ENCODE measurements at places on chromosomes 13 and 19.

DNA sequence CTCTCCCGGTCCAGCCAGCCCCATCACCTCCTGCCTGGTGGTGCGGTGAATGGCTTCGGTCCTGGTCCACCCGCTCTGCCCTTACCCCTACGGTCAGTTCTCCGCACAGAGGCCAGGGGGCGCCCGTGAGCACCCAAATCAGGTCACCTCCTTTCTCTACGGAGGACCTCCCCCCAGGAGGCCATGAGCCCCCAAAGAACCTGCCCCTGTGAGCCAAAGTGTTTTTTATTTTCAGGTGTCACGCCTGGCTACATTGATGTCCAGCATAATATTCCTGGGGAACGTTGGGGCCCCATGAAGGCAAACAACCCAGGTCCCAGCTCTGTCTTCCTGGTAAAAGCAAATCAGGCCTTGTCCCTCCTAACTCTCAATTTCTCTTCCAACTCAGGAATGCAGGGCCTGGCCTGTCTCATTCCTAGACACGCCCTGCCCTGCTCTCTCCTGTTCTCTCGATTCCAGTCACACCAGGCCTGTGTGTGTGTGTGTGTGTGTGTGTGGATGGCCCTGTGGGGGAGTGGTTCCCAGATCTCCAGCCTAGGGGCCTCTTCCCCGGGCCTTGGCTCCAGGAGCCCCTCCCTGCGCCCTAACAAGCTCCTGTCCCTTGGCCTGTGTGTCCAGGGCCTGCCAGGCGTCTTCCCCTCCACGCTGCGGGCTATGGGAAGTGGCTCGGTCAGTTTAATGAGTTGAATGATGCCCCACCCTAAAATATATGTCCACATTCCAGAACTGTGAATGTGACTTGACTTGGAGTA, 9.7 kb upstream of the GIPC1 start:
- no peak for DNase-seq

- DNase-seq = no peak
Measured at GRCh38 chr13:53885997-53886396, 857.4 kb downstream of the OLFM4 start.

DNA sequence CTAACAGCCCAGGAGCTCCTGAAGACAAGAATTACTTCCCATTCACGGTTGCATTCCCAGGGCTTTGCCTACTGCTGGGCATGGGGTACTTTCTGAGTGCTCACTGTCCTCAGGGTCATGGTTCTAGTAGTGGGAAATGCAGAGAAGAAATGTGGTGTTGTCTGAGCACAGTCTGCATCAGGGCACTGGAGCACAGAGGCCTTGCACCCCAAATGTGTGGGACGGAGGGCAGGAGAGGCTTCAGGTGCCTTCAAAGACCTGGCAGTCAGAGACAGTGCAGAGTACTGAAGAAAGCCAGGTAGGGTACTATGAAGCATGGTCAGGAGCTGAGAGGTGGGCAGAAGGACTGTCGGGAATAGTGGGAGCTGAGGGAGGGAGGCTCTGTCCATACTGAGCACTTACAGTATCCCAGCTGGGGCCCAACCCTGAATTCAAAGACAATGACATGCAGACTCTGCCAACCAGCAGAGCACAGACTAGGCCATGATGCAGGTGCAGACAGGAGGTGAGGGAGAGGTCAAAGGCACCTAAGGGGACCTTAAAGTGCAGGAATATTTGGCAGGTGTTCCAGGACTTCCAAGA, 144.4 kb downstream of the USP12 start:
- DNase-seq = no peak

- no peak for DNase-seq
Measured at GRCh38 chr19:52297601-52298364, 814 bp downstream of the ZNF480 start.

DNA sequence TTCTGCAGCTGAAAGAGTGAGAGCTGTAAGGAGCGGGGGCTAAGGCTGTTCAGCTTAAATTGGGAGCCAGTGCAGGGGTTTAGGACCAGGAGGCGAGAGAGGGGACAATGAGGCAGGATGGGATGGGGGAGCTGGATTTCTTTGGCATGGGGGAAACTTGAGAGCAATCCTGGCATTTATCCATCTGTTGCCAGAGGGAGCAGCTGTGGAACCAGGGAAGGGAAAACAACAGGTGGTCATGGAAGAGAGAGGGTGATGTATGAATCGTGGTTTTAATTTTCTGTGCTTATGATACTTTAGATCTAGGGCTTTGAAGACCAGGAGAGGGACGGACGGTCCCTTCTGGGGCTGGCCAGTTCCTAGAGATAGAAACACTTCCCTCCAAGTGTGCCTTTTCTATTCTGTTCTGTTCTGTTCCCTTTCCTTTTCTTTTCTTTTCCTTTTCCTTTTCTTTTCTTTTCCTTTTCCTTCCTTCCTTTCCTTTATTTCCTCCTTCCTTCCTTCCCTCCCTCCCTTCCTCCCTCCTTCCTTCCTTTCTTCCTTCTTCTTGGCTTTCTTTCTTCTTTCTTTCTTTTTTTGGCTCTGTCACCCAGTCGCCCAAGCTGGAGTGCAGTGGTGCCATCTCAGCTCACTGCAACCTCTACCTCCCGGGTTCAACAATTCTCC, 16.0 kb upstream of the CCL25 start:
- no peak for DNase-seq

DNA sequence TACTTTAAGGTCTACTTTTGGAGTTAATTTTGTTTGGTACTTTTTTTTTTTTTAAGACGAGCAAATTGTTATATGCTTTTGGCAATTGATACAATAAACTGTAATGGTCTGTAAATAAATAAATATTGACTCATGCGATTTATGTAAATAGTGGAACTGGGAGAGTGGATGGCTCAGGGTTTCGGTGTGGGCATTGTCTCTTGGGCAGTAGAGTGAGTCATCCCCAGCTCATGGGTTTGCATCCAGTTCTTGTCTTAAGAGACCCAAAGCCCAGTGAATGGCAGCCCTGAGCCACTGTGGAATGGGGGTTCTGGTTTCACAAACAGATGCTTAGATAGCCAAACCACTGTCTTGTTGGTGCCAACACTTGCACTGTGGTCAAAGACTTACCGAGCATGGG, 33.0 kb downstream of the FGF9 start:
- no peak for DNase-seq

DNA sequence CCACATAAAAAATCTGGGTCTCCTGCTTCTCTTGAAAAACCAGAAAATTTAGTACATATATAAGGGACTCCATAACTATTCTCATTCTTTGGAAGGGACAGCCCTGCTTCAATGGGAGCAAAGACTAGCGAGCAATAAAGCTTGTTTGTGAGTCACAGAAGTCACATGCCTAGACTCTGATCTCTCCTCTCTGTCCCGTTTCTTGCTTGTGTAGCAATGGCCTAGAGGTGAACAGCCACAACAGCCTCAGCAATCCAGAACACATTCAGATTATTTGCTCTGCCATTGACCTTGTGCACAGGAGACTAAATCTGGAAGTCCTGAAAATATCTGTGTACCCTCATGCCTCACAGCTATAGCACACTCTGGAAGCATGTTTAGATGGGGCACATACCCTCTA, 43.2 kb downstream of the SCGB2B2 start:
- no peak for DNase-seq

- no peak for DNase-seq
Measured at GRCh38 chr13:93104270-93104669, 122.3 kb upstream of the GPC6 start.

- DNase-seq = no peak
Measured at GRCh38 chr19:29837448-29837981, 25.7 kb downstream of the CCNE1 start.

DNA sequence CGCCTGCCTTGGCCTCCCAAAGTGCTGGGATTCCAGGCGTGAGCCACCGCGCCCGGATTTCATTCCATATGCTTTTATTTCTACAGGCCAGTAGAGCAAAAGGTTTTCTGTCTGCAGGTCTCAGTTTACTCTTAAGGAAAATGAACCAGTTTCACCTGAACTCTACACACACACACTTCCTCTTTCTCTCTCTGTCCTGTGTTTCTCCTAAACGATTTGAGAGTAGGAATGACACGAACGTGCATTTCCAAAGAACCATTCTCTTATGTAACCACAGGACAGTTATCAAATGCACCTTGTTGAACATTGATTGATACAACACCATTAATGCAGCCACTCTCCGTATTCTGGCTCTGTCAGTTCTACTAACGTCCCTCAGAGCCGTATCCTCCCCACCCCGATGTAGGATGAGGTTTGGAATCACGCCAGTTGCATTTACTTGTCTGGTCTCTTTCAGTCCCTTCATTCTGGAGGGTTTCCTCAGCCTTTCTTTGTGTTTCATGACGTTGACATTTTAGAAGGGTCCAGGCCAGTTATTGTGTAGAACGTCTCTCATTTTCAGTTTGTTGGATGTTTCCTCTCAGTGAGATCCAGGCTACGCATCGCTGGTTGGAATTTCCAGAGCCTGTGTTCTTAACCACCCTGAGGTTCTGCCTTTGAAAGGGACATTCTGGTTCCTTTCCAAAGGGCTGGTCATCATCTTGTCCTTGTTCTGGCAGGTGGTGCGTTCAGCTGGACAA, 36.0 kb downstream of the BICRA start:
- DNase-seq = no peak

DNA sequence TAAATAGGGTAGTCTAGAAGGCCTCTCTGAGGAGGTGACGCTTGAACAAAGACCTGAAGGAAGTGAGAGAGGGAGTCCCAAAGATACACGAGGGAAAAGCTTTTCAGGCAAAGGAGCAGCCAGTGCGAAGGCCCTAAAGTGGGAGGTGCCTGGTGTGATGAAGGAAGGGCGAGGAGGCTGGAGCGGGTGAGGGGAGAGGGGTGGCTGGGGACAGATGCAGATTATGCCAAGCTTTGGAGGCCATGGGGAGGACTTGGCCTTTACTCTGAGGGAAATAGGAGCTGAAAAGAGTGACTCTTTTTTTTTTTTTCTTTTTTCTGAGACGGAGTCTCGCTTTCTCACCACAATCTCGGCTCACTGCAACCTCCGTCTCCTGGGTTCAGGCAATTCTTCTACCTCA, 2.9 kb downstream of the CLPTM1 start:
- no peak for DNase-seq

DNA sequence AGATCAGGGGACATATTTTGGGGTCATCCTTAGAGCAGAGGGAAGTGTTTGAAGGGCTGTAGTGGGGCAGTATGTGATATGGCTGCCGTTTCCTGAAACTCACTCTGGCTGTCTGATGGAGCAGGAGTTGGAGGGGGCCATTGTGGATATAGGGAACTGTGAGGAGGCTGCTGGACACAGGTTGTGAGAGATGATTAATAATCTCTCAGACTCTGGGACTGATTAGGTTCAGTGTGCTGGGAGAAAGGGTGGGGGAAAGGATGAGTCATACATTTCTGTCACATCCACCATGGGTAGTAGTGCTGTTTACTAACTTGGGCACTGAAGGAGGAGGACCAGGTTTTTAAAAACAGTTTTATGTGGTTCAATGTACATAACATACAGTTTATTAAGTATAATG, 4.8 kb downstream of the B3GLCT start:
- peak; percentile 36 for DNase-seq

DNA sequence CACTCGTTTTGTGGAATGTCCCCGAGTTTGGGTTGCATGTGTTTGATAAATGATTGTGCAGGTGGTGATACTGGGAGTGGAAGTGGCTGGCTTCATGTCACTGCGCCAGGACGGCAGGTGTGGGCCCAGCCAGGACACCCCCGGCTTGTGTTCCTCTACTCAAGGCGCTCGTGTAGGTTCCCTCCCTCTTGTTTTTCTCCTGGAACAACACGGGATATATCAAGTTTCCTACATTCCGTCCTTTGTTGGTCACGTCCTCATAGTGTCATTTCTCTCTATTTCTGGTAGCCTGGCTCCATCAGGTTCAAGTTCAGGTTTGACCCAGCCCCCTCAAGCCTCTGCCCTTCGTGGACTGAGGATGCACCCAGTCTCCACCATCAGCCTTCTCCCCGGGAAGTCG, 16.3 kb downstream of the IL17D start:
- DNase-seq = no peak

Data from stromal cell of bone marrow (primary cell).